ENCODE measurements at places on chromosomes 6 and 20. TPM values are rescaled to one million over a fixed set of nuclear protein-coding genes. Genes with fewer than 3 reads are reported as not detected.

Gene FAM83C
- not detected for total RNA-seq

DNA sequence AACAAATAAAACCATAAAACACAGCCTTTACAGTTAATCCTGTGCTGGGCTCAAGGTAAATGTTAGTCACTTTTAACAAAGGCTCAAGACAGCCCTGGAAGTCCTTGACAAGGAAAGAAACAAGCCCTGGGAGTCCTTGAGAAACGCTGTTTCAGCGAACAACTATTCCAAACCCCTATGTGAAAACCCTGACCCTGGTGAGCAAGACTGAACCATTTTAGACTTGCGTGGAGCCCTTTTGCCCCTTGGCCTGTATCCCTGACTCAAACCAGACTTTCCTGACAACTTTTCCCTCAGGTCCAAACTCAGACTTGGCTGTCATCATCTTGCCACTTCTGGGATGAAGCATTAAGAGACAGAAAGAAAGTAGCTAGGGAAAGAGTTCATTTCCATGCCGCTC, 180.4 kb downstream of the AIG1 start:
- no peaks in the 10 kb centered on the region for H3K27me3 ChIP-seq
- no peak overlapping the region for H3K4me3 ChIP-seq
- no peak overlapping the region for H3K27ac ChIP-seq
- DNase-seq, result no peak

GRCh38 chr20:62117658-62118057, 4.6 kb upstream of the LSM14B start:
- no peak overlapping the region for H3K4me3 ChIP-seq
- no peak overlapping the region for H3K27ac ChIP-seq
- H3K27me3 ChIP-seq, result no peaks in the 10 kb centered on the region
- no peaks in the 10 kb centered on the region for H3K36me3 ChIP-seq

- H3K4me3 ChIP-seq, result no peak overlapping the region
- no peak for DNase-seq
- no peaks in the 10 kb centered on the region for H3K36me3 ChIP-seq
- no peak overlapping the region for H3K27ac ChIP-seq
- H3K4me1 ChIP-seq, result no peaks in the 10 kb centered on the region
- no peaks in the 10 kb centered on the region for H3K27me3 ChIP-seq
Observed at GRCh38 chr20:48246061-48246790, 460.9 kb upstream of the SULF2 start.

Measured in liver (tissue), 10 donors.